Activated T-cell treated with anti-CD3 and anti-CD28 coated beads for 4 hours (primary cell): ENCODE measurements at places on chromosomes 1 and 21.

- no peak for DNase-seq
Observed at GRCh38 chr1:228457017-228457395, 30.2 kb upstream of the RNF187 start.

- DNase-seq = no peak
Observed at GRCh38 chr1:153357853-153358690, at the start of gene S100A9. Gene S100A9, plus strand, starts transcription at chr1:153357854. Its CDS starts 430 bp downstream, at chr1:153358284.

DNA sequence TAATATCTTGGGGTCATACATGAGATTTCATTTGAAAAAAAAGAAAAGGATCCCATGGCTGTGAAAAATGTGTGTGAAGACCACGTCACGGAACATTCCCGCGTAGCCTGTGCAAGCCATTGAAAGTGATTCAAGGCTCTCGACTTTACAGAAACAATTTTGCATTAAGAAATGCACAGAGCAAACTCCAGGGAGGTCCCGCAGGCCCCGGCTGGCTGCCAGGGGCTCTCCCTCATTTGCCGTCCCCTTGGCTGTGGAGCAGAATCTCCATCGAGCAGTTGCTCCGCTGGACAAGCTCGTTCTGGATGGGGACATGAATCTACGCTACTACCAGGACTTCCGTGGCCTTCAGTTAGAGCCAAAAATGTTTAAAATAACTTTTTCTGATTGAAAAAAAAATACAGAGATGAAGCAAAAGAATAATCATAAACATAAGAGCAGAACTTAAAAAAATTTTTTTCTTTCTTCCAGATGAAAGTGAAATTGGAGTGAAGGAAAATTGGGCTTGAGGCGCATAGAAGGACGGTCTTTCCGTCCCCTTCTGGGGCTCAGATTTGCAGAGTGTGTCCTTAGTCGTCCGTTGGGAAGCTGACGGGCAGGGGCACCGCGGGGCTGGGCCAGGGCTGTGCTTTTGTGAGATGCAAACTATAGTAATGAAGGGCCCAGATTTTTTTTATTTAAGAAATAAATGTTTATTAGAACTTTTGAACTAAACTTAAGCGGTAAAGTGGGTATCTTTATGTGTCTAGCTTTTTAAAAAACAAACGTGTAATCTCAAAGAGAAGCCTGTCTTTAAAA is 68.1 kb upstream of the ARHGEF16 start:
- DNase-seq = no peak

DNA sequence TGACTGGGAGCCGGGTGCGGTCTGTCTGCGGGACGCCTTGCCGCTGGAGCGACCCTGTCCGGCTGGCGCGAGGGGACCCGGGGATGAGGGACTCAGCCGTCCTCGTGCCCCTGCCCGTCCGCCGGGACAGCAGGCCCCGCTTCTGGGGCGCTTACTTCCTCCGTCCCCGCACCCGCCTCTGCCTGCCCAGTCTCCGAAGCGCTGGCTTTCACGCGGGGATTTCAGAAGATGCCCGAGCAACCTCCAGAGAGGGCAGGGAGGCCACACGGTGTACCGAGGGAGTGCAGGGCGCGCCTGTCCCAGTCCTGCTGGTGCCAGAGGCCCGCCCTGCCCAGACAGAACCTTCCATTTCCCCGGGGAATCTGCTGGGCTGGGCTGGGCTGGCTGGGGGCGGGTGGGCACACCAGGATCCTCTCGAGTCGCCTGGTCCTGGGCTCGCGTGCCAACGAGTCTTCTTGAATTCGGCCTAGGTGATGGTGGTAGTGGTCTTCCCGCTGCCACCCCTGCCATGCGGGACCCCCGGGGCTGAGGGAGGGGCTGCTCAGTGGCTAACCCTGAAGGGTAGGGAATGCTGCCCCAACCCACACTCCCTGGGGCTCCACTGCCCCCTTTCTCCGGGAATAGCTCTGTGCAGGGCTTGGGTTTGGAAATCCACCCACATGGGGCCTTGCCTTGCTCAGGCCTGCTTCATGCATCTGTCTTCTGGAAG is 2.5 kb upstream of the TRPM2 start:
- no peak for DNase-seq

- DNase-seq = no peak
Observed at GRCh38 chr1:54604572-54605370, 18.6 kb downstream of the FAM151A start.

DNA sequence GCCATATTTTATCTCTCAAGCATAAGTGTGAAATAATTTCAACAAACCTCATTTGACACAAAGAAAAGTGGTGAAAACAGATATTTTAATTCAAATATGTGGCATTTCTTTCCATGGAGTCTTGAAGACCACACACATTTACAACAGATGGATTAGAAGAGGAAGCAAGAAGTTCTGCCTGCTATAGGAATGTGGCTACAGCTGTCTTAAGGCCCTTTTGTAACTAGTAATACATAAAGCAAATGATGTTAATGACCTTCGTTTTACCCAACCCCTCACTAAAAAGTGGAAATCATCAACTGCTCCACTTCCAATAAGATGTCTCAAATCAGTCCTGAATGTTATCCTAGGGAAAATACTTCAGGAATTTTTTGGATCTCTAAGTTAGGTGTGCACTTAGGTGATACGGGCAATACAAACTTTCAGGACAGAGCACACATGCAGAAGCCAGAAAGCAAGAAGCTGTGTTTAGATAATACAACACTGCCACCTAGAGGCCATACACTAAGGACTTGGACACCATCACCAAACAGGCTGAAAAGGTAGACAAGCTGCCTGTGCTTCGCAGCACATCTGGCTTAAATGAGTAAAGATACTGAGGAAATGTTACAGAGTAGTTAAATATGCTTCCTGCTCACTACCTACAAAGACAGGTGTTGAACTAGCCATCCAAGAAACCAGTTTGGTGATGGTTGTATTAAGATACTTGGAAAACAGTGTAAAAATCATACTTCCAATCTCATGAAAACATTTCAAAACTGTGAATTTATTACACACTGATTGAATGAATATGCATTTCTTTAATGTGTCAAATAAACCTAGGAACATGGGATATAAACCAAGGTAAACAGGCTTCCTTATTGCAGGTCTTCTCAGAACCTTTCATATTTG is 24.4 kb downstream of the RRAGC start:
- peak; percentile 44 for DNase-seq

GRCh38 chr21:37264808-37265207 is 2.3 kb downstream of the VPS26C start:
- DNase-seq = no peak

DNA sequence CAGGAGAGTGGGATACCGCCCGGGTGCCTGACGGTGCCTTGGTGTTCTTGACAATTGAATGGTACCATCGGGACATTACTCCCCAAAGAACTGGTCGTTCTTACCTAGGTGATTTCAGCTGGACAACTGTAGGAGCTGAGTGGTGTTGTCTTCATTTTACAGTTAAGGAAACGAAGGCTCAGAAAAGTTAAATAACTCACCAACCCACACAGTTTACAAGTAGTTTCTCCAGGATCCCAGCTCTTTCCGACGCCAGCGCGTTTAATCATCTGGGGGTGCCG is 1.6 kb downstream of the PIK3CD start:
- DNase-seq = no peak

DNA sequence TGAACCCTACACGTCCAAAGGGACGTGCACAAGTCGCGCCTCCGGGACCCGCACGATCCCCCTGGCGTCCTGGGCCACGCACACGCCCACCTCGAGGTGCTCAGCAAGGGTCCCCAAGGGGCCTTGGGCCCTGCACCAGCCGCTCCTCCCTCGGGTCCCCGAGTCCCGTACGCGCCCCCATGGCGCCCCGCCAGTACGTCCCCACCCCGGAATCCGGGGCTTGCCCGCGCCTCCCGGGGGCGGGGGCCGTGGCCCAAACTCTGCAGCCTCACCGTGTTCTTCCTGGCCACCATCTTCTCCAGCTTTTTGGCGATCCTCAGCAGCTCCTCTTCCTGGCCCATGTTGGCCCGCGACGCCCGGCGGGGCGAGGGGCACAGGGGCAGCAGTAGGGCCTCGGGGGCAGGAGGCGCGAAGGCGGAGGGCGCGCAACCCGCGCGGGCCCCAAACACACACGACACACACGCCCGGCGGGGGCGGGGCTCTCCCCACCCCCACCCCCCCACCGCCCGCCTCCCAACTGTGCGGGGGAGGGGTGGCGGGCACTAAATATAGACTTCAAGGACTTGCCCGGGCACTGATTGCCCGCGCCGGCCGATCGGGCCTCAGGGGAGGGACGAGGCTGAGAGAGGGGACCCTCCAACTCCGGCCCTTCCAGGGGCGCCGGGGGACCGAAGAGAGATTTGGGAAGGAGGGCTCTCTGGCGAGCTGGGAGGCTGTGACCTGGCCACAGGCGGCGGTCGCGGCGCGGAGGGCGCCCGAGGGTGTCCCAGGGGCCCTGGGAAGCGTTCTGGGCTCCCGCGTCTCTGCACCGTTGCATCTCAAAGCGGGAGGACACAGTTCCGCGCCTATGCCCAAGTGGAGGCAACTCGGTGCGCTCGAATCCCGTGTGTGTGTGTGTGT is at the start of gene TCEA3:
TCEA3 (minus strand) TSS at position 456 of the 900 bp plus-strand sequence; CDS start at position 341, 115 bp downstream.
- DNase-seq = peak; percentile 14

- DNase-seq = no peak
Observed at GRCh38 chr1:118981436-118981835, 6.7 kb downstream of the TBX15 start.

DNA sequence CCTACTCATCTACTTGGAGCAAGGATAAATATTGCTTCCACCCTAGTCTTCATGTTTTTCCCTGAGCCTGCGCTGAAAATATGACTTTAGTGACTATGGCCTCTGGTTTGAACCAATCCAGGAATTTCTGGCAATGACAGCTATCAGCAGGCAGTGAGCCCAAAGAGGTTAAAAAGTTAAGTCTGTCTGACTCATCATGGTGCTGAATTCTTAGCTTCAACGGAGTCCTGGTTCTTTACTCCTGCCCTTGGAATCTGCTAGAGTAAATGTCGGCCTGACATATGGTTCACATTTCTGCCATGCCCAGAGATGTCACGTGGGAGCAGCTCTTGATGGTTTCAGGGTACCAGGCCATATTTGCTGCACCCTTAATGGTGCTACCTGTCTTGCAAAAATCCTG is 351.6 kb upstream of the PLXNA2 start:
- no peak for DNase-seq

- no peak for DNase-seq
Observed at GRCh38 chr1:207814469-207814868, 62.6 kb downstream of the CD46 start.

DNA sequence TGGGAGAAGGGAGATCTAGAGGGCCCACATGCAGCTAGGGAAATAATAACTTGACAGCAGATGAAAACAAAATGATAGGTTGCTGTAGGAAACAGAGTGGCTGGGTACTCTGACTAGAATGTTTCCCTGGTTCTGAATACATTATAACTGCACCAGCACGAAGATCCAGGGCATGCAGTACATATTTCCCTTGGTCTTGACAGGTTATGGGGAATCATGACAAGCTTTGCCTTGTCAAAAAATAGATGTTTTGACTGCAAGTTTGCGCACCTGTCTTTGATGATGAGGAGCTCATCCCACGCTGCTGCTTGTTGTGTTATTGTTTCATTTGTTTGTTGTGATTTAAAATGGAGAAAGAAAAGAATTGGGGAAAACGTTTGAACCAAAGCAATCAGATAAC is 292.9 kb downstream of the PDE4B start:
- DNase-seq = no peak

DNA sequence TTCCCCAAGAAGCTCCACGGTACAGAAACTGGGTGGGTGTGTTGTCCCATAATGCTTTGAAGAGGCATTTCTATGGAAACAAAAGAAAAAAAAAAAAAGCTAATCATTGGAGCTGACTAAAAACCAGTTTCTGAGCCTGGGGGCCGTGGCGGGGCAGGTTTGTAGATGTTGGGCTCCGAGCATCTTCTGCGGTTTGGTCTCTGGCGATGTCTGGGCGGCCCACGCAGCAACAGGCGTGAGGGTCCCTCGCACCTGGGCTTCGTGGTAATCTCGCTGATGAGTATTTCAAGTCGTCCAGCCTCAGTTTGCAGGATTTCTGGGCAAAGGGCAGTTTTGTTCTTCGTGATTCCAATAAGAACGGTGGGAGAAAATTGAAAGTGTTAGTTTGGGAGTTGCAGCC is 6.8 kb downstream of the TP73 start:
- no peak for DNase-seq

DNA sequence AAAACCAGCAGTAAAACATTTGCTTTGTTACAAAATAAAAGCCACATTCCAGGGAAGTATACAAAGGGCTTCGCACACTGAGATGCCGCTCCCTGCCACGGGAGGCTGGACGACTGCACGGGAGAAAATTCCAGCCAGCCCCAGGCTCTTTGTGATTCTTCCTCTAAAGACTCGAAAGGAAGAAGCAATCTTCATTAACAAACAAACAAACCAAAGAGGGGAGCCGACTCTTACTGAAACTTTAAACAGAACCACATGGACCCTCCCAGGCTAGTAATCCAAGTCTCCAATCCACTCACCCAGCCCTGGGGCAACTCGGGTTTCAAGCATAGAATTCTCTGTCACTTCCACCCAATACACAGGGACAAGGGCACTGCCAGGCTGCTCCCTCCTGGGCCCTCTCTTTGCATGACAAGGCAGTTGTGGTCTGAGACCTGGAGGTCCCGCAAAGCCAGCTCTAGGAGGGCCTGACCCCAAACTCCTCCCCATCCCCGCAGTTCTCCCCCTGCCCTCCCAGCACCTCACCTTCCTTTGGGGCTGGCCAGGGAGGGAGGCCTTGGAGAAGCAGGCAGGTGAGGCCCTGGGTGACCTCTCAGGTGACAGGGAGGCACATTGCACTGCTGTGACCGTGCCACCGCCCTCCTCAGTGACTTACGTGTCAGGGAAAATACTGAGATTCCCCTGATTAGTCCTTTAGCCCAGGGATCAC is 26.6 kb upstream of the COL18A1 start:
- no peak for DNase-seq

- DNase-seq = no peak
Observed at GRCh38 chr1:148317288-148317985, 165.4 kb upstream of the NBPF11 start.

DNA sequence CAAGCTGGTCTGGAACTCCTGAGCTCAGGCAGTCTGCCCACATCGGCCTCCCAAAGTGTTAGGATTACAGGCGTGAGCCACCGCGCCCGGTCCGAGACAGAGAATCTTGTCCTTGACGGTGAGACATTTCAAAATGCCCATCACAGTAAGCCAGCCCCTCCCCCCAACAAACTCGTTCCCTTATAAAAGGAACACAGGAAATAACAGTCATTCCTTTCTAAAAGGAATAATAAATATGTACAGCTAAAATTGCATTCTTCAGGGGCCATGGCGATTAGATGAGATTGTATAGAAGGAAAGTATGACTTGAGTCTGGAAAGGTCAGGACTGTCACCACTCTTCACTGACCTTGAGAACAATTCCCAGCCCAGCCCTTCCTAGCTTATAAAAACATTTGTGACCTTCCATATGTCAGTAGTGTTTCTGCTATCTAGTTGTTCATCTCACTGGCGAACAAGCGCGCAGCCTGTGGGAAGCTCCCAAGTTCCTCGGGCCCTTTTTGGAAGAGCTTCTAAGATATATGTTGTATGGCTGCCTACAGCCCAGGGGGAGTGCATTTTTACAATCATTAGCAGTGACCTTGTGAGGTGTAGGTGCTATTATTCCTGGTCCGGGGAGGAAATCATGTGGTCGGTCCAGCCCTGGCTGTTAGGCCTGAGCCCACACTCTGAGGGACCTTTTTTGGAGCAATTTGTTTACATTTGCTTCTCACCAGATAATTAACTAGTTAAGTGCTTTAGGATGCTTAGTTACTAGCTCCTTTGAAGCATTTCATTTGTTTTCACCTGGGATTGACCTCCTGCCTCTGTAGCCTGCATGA is 8.7 kb downstream of the SZRD1 start:
- DNase-seq = no peak

- no peak for DNase-seq
Observed at GRCh38 chr1:28196330-28196729, 19.8 kb upstream of the PTAFR start.

GRCh38 chr21:42513985-42514882 is 582 bp downstream of the SLC37A1 start:
- DNase-seq = peak; percentile 57

- DNase-seq = no peak
Observed at GRCh38 chr1:39452081-39452480, 39.4 kb upstream of the BMP8A start.
